ENCODE measurements at places on chromosomes 3 and 15. TPM values are rescaled to one million over a fixed set of nuclear protein-coding genes. Genes with fewer than 3 reads are reported as not detected.

DNA sequence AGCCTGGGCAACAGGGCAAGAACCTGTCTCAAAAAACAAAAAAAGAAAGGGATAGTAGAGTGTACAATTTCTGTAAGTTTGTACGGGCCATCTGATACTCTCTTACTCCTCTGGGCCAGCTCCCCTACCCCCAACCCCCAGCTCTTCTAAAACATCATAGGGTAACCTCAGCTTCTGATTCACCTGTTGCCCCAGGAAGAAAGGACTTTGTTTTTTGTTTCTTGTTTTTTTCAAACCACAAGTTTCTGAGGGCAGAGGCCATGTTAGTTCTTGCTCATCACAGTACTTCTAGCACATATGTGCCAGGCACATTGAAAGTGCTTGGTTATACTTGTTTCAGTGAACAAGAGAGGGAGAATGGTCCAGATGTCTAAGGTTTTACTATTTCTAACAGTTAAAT lies 20.2 kb downstream of the ATOSA start:
- H3K27me3 ChIP-seq = no peaks in the 10 kb centered on the region
- no peak overlapping the region for H3K4me3 ChIP-seq
- peak; percentile 43 for DNase-seq
- peaks cover 90% of the 10 kb centered on the region for H3K36me3 ChIP-seq
- no peak overlapping the region for H3K27ac ChIP-seq

GPR62 gene
- total RNA-seq = not detected

LCTL gene
- not detected for total RNA-seq

SV2B gene
- not detected for total RNA-seq

GRCh38 chr15:100461049-100461448 lies 67.7 kb downstream of the CERS3 start:
- H3K27me3 ChIP-seq = no peaks in the 10 kb centered on the region
- peaks cover 9% of the 10 kb centered on the region for H3K4me1 ChIP-seq
- H3K27ac ChIP-seq = no peak overlapping the region
- no peak overlapping the region for H3K4me3 ChIP-seq

STAC gene
- total RNA-seq = not detected

- no peak for DNase-seq
- H3K27me3 ChIP-seq = no peaks in the 10 kb centered on the region
- H3K4me1 ChIP-seq = peaks cover 18% of the 10 kb centered on the region
- H3K27ac ChIP-seq = peak overlapping the region; percentile 54
- H3K4me3 ChIP-seq = peak overlapping the region; percentile 94
Observed at GRCh38 chr15:82986442-82986780, 401 bp downstream of the RAMAC start.

GRCh38 chr3:14487086-14487485 lies 53.1 kb downstream of the GRIP2 start:
- H3K36me3 ChIP-seq = peaks cover 61% of the 10 kb centered on the region
- no peak overlapping the region for H3K4me3 ChIP-seq
- no peaks in the 10 kb centered on the region for H3K27me3 ChIP-seq
- DNase-seq = no peak
- H3K4me1 ChIP-seq = no peaks in the 10 kb centered on the region

TNNC1 gene
- 5.3 TPM for total RNA-seq

GRCh38 chr3:133152681-133153220 lies 114.6 kb downstream of the TMEM108 start:
- H3K4me3 ChIP-seq = no peak overlapping the region
- no peaks in the 10 kb centered on the region for H3K36me3 ChIP-seq
- no peaks in the 10 kb centered on the region for H3K4me1 ChIP-seq
- no peak overlapping the region for H3K27ac ChIP-seq
- no peak for DNase-seq

PLSCR5 gene
- not detected for total RNA-seq

GRCh38 chr3:170560296-170560695 lies 25.6 kb downstream of the SLC7A14 start:
- H3K36me3 ChIP-seq = no peaks in the 10 kb centered on the region
- H3K27ac ChIP-seq = no peak overlapping the region
- no peak overlapping the region for H3K4me3 ChIP-seq
- no peak for DNase-seq
- peaks cover 3% of the 10 kb centered on the region for H3K4me1 ChIP-seq

DNA sequence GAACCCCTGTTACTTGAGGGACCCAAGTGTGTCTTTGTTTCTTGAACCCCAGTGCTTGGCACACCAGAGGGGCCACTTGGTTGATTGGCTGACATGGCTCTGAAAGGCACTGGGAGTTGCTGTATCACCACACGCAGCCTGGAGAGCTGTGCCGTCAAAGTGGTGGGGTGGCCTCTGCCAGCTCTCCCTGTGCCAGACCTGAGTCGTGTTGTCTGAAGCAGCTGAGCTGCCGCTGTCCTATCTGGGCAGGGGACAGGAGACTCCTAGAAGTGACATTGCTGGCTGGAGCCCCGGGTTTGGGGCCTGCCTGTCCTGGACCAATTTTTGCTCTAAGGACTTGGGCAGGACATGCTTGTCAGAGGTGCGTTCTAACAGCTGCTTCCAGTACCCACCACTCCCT lies 5.5 kb upstream of the SNX22 start:
- peaks cover 7% of the 10 kb centered on the region for H3K4me1 ChIP-seq
- peaks cover 33% of the 10 kb centered on the region for H3K36me3 ChIP-seq
- DNase-seq = no peak
- no peak overlapping the region for H3K27ac ChIP-seq

DNA sequence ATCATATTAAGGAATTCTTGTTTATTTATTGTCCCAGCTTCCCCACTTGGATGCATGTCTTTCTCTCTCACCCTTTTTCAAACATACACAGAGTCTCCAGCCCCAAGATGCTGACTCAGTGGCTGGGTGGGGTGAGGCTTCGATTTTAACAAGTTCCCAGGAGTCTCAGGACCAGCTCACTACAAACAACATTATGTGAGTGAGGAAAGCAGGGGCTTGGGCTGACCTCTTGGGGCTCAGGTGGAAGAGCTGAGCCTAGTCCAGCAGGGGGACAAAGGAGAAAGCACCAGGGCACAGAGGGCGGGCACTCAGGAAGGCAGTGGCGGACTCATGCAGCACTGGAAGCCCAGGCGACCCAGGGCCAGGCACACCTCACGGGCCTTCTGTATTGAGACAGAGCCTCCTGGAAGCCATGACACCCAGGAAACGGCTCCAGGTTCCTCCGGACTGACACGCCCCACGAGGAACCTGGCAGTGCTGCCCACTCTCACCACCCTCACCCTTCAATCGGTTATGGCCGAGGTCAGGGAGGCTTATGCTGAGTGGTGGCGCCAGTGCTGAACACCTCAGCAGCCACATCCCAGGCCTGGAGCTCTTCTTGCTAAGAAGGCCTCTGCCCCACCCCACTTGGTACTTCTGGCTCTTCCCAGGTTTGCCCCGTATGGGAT lies 97.4 kb downstream of the LRIG1 start:
- H3K4me3 ChIP-seq = no peak overlapping the region
- no peaks in the 10 kb centered on the region for H3K27me3 ChIP-seq
- peaks cover 3% of the 10 kb centered on the region for H3K4me1 ChIP-seq
- DNase-seq = no peak

DNA sequence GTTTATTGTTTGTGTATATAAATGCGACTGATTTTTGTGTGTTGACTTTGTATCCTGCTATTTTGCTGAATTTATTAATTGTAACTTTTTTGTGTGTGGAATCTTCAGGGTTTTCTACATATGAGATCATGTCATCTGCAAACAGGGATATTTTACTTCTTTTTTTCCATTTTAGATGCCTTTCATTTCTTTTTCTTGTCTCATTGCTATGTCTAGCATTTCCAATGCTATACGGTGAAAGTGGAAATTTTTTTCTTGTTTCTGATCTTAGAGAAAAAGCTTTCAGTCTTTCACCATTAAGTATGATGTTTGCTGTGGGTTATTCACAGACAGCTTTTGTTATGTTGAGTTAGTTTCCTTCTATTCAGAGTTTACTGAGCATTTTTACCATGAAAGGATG lies 31.4 kb downstream of the COMMD2 start:
- no peak overlapping the region for H3K4me3 ChIP-seq
- no peaks in the 10 kb centered on the region for H3K4me1 ChIP-seq
- H3K27ac ChIP-seq = no peak overlapping the region
- no peaks in the 10 kb centered on the region for H3K27me3 ChIP-seq
- no peaks in the 10 kb centered on the region for H3K36me3 ChIP-seq

DNA sequence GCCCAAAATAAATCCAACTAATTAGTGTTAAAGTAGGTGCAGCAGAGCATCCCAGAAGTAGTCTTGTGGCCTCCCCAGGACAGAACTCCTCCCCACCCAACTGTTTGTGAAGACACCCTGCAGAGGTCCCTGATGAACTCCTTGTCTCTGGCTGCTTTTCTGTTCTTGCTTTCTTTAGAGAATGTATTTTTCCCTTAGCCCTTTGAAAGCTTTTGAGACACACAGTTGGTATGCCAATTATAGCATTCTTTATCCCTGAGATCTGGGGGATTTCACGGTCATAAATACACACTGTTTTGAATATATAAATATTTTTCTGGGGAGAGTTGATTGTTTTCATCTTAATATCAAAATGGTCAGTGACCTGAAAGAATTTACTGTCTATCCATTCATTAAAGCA lies 9.8 kb downstream of the TFG start:
- DNase-seq = no peak

DNA sequence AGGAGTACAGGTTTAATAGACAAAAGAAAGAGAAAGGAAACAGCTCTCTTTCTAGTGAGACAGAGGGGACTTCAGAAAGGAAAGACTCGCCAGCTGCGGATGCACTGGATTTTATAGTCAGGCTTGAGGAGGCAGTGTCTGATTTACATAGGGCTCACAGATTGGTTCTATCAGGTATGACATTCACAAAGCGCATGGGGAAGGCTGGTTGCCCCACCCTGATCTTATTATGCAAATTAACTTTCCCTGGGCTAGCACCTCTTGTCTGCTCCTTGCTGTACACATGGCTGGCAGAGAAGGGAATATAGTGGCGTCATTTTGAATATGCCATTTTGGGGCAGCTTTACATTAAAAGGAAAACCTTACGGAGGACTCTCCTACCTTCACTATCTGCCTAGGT lies 938.4 kb upstream of the SEMA6D start:
- H3K27ac ChIP-seq = no peak overlapping the region
- H3K36me3 ChIP-seq = no peaks in the 10 kb centered on the region
- H3K4me1 ChIP-seq = no peaks in the 10 kb centered on the region
- H3K4me3 ChIP-seq = no peak overlapping the region

DNA sequence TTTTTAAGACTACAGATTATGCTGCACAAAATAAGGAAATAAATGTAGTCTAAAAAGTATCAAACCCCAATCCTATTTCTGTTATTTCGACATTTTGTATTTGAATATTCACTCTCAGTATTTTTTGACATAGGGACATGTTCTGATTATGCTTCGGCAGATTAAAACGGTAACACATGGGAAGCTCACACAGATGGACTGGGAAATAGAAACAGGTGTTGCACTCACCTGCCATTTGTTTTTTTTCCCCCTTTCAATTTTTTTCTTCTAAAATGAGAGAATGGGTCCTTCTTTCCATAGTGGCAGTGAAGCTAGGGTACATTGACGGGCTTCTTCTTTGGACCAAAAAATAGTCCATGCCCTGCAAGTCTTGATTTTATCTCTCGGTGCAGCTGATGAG lies 163.1 kb downstream of the MYRIP start:
- no peaks in the 10 kb centered on the region for H3K4me1 ChIP-seq
- no peak for DNase-seq
- no peak overlapping the region for H3K4me3 ChIP-seq
- no peak overlapping the region for H3K27ac ChIP-seq
- no peaks in the 10 kb centered on the region for H3K36me3 ChIP-seq

PYGO1 gene
- not detected for total RNA-seq

- peaks cover 25% of the 10 kb centered on the region for H3K27me3 ChIP-seq
- H3K36me3 ChIP-seq = no peaks in the 10 kb centered on the region
- H3K4me3 ChIP-seq = no peak overlapping the region
- H3K4me1 ChIP-seq = peaks cover 4% of the 10 kb centered on the region
- H3K27ac ChIP-seq = no peak overlapping the region
Observed at GRCh38 chr15:73752806-73753193, 351 bp downstream of the INSYN1 start.

DNA sequence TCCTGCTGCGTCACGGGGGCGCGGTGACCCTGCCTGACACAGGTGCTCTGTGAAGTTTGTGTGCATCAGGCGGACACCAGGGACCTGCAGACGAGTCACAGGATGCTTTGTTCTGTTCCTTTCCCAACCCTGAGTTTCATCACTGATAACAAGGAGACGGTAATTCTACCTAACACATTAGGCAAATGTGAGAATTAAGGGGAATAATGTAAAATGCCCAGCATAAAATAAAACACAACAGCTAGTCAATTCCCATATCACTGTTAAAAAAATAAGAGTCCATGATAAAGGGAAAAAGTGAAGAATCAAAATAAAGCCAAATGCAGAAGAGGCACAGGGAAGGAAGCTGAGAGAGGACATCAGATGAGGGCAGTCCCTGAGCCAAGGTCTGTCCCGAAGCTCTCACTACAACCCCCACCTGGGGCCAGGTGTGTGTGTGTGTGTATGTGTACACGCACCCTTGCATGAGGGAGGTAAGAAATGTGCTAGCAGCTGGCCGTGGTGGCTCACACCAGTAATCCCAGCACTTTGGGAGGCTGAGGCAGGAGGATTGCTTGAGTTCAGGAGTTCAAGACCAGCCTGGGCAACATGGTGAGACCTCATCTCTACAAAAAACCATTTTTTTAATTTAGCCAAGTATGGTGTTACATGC lies 27.5 kb downstream of the PLA2G4D start:
- no peak overlapping the region for H3K27ac ChIP-seq
- no peak for DNase-seq
- no peak overlapping the region for H3K4me3 ChIP-seq
- H3K36me3 ChIP-seq = no peaks in the 10 kb centered on the region
- H3K27me3 ChIP-seq = no peaks in the 10 kb centered on the region

DNA sequence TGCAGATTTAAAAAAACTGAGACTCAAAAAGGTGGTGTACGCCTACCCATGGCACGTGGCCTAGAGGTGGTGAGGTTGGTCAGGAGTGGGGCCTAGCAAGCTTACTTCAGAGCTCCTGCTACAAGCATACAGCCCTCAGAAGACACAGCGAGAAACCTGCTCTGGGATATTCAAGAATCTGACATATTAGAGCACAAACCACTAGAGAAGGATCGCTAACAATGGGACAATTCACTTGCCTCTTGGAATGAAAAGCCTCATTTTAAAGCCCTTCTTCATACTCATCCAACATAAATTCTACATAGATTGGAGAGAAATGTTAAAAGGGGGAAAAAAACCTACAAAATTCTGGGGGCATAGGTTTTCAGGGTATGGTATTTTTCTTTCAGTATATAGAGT lies 118.0 kb upstream of the ARHGEF3 start:
- no peaks in the 10 kb centered on the region for H3K27me3 ChIP-seq
- H3K4me1 ChIP-seq = peaks cover 69% of the 10 kb centered on the region
- H3K4me3 ChIP-seq = no peak overlapping the region
- DNase-seq = no peak

ISLR gene
- not detected for total RNA-seq

GOLGA6A gene
- 0.42 TPM for total RNA-seq

DNA sequence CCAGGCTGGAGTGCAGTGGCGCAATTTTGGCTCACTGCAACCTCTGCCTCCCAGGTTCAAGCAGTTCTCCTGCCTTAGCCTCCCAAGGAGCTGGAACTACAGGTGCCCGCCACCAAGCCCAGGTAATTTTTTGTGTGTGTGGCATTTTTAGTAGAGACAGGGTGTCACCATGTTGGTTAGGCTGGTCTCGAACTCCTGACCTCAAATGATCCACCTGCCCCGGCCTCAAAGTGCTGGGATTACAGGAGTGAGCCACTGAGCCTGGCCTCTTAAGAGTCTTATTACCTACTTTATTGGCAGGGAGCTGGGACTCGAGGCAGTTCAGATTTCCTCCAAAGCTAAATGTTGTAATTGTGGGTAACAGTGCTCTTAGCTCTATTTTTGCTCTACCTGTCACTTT lies 16.4 kb downstream of the PXYLP1 start:
- H3K4me1 ChIP-seq = peaks cover 7% of the 10 kb centered on the region
- H3K27ac ChIP-seq = no peak overlapping the region
- H3K36me3 ChIP-seq = peaks cover 4% of the 10 kb centered on the region
- no peaks in the 10 kb centered on the region for H3K27me3 ChIP-seq
- DNase-seq = no peak

SLC35G2 gene
- 0.14 TPM for total RNA-seq
